ENCODE measurements at places on chromosomes 13 and 19.

GRCh38 chr13:83423381-83423780 lies 458.9 kb downstream of the SLITRK1 start:
- no peak overlapping the region for H3K27ac ChIP-seq
- H3K4me1 ChIP-seq = no peaks in the 10 kb centered on the region
- H3K36me3 ChIP-seq = no peaks in the 10 kb centered on the region
- H3K27me3 ChIP-seq = no peaks in the 10 kb centered on the region

GRCh38 chr19:805166-805551 lies 7.9 kb downstream of the PTBP1 start:
- DNase-seq = no peak
- peaks cover 18% of the 10 kb centered on the region for H3K4me1 ChIP-seq
- H3K27me3 ChIP-seq = no peaks in the 10 kb centered on the region
- H3K27ac ChIP-seq = no peak overlapping the region
- H3K4me3 ChIP-seq = no peak overlapping the region
- peaks cover 18% of the 10 kb centered on the region for H3K36me3 ChIP-seq

GRCh38 chr13:50509771-50510441 lies 333.6 kb downstream of the DLEU7 start:
- no peak for DNase-seq
- peaks cover 5% of the 10 kb centered on the region for H3K4me1 ChIP-seq
- no peaks in the 10 kb centered on the region for H3K36me3 ChIP-seq
- no peak overlapping the region for H3K27ac ChIP-seq

DNA sequence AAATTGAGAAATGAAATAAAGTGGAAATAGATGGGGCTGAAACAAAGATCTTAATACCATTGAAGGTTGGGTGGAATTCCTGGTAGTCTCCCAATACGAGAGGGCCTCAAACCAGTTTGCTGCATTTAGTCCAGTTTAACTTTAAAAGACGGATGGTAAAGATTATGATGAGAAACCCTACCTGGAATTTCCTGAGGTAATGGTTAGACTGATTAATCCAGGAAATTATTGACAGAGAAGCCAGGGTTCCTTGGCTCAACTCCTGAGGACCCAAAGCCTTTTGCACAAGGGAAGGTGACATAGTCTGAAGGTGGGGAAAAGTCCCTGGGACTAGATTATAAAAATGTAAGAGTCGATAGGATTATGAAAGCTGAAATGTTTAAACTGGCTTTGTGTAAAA lies 133.2 kb upstream of the SLITRK5 start:
- H3K4me1 ChIP-seq = no peaks in the 10 kb centered on the region
- H3K27me3 ChIP-seq = no peaks in the 10 kb centered on the region
- H3K36me3 ChIP-seq = no peaks in the 10 kb centered on the region
- DNase-seq = no peak
- no peak overlapping the region for H3K27ac ChIP-seq

- peaks cover 14% of the 10 kb centered on the region for H3K4me1 ChIP-seq
- no peaks in the 10 kb centered on the region for H3K36me3 ChIP-seq
- no peak overlapping the region for H3K27ac ChIP-seq
- H3K27me3 ChIP-seq = no peaks in the 10 kb centered on the region
Observed at GRCh38 chr19:47239610-47240296, 8.8 kb upstream of the BBC3 start.

DNA sequence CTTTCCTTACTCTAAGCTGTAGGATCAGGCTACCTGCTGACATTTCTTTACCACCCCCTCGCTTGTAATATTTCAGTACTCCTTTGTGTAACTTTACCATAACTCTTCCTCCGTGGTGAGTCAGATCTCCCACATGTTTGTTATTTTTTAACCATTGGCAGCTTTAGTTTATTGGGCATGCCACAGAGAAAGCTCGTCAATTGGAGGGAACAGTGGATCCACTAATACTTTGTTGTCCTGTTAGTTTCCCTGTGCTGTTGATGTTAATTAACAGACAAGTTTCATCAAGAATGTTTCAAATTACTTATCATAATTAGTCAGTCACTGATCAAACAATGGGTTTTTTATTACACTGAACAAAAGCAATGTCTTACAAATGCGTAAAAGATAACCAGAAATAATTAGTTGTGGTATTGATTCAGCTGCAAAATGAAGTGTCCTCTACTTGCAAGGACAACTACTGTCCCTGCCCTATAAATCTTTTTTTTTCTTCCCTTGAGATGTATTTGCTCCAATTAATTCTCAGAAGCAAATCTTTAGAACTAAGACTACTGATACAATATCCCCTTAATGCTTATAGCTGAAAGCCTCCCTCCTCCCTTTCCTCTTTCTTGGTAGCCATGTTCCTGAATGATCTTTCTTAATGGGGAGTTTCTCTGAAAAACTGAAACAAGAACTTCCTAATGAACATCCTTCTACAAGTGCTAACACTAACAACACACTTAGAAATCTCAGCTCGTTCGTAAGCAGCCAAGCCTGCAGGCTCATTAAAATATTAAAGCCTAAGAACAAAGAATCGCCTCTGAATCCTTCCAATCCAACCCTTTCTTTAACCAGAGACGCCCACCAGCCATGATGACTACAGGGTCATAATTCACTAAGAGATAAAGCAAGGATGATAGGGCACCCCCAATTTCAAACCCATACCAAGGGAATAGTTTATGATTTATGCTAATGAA lies 22.2 kb downstream of the EFNB2 start:
- H3K27me3 ChIP-seq = no peaks in the 10 kb centered on the region
- no peak overlapping the region for H3K27ac ChIP-seq
- peaks cover 1% of the 10 kb centered on the region for H3K36me3 ChIP-seq
- peaks cover 8% of the 10 kb centered on the region for H3K4me1 ChIP-seq
- no peak for DNase-seq

Data from Caco-2 (cell line).